ENCODE measurements at places on chromosomes 3 and 15.

DNA sequence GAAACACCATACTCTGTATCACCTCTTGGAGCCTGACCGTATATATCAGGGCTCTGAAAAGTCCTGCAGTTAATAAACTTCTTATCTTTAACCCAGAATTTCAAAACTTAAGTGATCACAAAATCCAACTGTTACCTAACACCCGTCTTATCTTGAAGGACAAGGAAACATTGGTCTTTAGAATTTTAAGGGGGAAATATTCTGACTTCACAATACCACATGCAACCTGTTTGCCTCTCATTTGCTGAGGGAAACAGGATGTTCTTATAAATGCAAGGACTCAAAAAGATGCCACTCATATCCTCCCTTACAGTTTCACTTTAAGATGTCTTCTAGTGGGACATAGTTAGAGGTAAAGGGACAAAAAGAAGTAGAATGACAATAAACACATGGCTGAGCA is 67.9 kb downstream of the CRTC3 start:
- no peak for DNase-seq

DNA sequence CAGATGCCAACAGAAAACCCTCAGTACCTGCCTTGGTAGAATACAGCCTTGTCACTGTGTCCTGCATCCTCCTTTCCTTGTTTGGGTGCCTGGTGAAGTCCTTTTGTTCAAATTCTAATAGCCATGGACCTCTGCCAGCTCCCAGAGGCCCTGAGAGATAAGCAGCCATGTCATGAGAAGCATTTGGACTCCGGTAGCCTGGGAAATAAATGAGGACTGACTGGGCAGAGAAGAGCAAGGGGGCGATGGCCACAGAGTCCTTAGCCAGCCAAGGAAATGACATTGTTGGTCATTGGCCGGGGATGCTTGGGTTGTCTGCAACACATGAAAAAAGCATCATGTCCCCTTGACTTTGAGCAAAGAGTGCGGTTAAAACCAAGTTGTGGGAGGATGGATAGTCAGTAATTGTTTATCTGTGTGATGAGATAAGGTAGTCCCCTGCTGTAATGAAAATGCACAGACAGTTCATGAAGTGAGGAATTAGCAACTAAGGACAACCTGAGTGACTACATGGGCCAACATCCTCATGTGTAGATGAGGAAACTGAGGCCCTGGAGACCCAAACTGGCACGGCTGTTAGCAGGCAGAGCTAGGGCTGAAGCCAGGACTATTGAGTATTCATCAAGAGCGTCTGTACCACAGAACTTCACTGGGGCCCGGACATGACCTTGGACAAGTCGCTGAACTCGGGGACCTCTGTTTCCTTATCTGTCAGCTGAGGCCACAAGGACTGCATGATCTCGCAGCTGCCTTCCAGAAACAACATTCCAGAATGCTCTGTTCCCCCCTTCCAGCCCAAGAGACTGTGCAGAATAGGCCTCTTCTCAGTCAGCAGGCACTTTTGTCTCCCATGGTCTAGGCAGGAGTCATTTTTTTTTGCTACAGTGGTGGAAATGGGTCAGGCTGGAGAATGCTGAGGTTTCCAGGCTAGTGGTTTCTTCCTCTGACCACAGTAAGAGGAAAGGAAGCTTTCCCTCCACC is 90.5 kb upstream of the CTDSPL start:
- no peak for DNase-seq

DNA sequence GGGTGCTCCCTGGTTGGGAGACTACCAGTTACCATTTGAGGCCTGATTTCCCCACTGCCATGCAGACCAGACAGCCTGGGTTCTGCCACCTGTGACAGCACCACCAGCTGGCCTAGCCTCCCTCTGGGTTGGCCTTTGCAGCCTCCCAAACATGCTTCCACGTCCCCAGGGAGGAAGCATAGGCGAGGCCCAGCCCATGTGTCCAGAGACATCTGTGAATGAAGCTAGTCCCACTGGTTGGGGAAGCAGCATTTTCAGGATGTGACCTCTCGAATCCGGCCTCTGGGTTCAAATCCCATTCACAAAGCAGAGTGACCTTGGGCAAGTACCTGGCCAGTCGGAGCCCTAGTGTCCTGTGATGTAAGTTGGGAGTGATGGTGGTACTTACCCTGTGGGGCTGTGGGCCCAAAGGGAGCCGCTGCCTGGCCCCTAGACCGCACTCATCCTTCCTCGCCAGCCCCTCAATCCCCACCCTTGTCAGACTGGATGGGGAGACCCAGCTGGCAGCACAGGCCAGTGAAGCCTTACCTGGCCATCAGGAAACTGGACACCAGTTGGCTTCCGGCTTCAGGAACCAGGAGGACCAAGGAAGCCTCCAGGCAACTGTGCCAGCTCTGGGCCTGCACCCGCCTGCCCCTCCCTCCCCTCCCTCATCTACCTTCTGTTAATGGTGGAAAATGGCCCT is 6.0 kb downstream of the KLF15 start:
- DNase-seq, result no peak

DNA sequence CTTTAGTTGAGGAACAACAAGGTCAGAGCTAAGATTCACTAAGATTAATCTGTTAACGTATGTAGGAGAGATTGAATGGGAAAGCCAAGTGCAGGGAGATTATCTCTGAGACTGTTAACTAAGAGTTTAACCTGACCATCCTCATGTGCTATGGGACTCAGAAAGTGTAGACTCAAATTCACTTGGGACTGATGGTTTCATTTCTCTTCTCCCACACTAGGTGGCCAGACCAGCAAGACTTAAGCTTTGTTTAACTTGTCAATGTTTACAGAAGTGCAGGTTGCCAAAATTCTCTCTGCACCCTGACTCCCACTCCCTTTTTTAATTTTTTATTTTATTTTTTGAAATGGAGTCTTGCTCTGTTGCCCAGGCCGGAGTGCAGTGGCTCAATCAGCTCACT is 6.3 kb upstream of the HEXA start:
- DNase-seq, result no peak

DNA sequence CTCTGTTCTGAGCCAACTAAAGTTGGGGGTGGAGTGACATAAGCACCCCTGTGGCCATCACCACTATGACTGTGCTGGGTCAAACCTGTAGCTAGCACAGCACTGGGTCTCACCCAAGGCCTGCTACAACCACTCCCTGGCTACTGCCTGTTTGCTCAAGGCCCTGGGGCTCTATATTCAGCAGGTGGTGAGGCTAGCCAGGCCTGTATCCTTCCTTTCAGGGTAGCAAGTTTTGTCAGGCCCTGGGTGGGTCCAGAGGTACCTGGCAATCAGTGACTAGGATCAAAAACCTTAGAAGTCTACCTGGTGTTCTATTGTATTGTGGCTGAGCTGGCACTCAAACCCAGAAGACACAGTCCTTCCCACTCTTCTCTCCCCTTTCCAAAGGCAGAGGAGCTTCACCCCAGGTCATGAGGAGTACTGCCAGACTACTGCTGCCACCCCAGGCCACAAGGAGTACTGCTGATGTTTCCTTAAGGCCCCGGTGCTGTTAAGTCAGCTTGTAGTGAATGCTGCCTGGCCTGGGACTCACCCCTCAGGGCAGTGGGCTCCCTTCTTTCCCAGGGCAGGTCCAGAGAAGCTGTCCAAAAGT is 170.8 kb downstream of the IGSF11 start:
- DNase-seq, result no peak

GRCh38 chr15:73777741-73778140 is 24.6 kb upstream of the INSYN1 start:
- DNase-seq, result no peak

Measured in endothelial cell (in vitro differentiated cells).